Erythroblast (primary cell): ENCODE measurements at places on chromosomes 3 and 15.

GRCh38 chr3:69719587-69720122 lies 19.6 kb upstream of the MITF start:
- DNase-seq = no peak

GRCh38 chr3:42438193-42438592 lies 27.8 kb upstream of the LYZL4 start:
- no peak for DNase-seq

GRCh38 chr15:27989427-27989826 lies 109.7 kb downstream of the OCA2 start:
- DNase-seq = no peak

GRCh38 chr3:136543385-136543784 lies 208.8 kb downstream of the STAG1 start:
- no peak for DNase-seq

- DNase-seq = no peak
These were observed 61.7 kb upstream of the AKAP13 start for GRCh38 chr15:85318732-85319076.

- DNase-seq = no peak
These were observed 85.0 kb upstream of the P3H2 start for GRCh38 chr3:190205739-190206138.

DNA sequence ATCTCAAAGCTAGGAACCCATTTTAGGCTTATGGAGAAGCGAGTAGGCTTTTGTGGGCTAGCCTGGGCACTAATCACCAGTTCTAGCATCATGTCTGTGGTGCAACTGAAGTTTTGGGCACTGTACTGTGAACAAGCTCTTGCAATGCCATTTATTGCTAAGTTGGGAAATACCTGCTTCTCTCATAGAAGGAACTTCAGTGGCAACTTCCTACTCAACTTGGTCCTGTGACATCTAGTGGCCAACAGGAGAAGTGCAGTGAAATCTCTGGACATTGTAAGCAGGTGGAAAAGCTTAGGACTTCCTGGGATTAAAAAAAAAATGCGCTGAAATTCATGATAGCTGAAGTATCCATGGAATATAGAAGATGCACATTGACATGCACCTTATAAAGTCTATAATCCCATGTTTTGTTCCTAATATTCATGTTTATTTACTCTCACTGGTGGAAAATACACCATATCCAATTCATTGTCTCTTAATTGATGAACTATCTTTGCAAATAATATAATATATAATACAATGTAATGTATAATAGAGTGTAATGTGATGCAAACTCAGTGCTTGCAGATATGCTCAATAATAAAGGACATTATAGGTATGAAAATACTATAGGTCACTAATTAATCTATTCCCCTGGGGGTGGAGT lies 6.5 kb upstream of the ALDH1A3 start:
- DNase-seq = peak; percentile 50

- DNase-seq = no peak
These were observed 18.5 kb downstream of the TTC23 start for GRCh38 chr15:99230867-99231266.

GRCh38 chr3:6799264-6799915 lies 61.5 kb upstream of the GRM7 start:
- DNase-seq = peak; percentile 61

DNA sequence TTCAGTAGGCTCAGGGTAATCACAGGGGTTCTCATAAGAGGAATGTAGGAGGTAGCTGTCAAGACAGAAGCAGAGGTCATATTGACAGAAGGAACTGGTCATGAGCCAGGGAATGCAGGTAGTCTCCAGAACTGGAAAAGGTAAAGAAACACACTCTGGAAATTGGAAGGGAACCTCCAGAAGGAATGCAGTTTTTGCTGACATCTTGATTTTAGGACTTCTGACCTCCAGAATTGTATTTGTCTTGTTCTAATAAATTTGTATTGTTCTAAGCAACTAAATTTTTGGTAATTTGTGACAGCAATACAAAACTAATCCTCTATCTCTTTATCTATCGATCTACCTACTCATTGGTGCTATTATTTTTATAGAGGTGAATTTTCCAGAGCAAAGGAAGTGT lies 49.2 kb downstream of the OTOL1 start:
- DNase-seq = no peak
